Vagina (tissue), 2 donors: ENCODE measurements at places on chromosomes 11 and 22.

- no peak for DNase-seq
These were observed 132.3 kb upstream of the PARVA start for GRCh38 chr11:12245091-12245490.

GRCh38 chr11:70755410-70756158 is 357.3 kb downstream of the CTTN start:
- no peak for DNase-seq

DNA sequence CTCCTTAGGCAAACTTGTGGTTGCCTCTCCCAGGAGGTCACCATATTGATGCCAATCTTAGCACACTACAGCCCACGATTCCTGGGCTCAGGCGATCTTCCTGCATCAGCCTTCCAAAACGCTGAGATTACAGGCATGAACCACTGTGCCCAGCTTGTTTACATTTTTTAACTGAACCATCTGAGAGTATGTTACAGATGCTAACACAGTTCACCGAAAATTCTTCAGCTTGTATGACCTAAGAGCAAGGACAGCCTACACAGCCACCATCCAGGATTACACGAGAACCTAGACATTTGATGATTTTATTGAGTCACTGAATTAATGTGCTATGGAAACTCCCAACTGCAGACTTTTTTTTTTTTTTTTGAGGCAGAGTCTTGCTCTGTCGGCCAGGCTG is 5.8 kb upstream of the LGALS1 start:
- DNase-seq: no peak

DNA sequence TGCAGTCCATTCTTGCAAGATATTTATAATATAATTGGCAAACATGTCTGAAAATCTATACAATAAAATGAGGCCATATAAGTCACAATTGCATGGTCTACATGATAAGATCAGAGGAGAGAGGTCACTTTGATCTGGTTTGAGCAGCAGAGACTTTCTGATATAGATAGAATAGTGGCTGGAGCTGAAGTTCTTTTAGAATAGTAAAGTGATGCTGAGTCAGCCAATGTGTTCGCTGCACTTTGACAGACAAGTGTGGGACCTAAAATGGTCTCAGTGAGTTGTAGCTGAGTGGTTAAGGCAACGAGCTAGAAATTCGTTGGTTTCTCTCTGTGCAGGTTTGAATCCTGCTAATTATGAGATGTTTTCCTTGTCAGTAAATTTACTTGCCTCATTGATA is 257.0 kb upstream of the C11orf87 start:
- no peak for DNase-seq

GRCh38 chr11:122632181-122632824 is 23.2 kb upstream of the UBASH3B start:
- DNase-seq: no peak

DNA sequence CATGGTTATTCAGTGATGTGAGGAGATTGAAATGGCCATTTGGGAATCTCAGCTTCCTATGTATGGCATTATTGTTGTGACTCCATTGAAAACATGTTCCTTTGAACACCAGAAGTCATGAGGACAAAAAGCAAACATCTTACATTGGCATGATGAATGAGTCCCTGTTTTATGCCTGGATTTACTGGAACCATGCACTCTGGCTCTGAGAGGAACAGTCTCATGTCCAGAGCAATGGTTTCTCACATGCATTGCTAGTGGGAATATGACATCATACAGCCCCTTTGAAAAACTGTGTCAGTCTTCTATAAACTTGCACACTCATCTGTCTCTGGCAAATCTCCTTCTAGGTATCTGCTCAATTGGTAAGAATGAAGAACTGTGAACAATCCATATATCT is 3.4 kb upstream of the KDM4F start:
- DNase-seq: no peak

- DNase-seq: no peak
These were observed 15.9 kb upstream of the DGCR8 start for GRCh38 chr22:20064140-20064480.

DNA sequence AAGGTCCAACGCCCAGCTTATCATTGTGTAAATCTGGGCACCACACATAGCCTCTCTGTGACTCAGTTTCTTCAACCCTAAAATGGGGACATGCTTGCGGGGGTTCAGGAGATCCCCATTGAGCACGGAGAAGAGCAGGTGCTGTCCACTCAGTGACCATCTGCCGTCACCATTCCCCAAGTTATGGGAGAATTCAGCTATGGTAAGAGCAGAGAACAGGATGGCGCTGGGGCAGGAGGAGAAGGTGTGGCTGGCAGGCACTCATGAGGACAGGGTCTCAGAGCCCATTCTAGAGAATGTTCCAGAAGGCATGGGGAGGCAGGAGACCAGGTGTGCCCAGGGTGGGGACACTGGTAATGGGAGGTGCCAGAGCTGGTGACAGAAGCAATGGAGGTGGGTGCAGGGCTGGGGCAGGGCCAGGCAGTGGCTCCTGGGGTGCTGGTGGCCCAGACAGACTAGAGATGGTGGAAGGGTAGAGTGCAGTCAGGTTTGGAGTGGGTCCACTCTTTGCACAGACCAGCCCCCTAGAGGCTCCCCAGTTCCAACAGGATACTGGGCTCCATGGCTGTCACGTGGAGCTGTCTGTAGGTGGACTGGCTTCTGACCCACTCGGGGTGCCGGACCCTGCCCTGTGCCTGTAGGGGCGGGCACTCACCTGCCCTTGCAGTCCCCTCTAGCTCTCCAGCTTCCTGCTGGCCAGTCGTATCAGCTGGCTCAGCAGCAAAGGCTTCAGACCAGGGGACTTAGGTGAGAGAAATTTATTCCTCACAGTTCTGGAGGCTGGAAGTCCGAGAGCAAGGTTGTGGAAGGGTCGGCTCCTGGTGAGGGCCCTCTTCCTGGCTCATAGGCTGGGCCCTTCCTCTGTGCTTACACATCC is 84.7 kb downstream of the CDKN1C start:
- no peak for DNase-seq

GRCh38 chr11:97739932-97740800 is 1280.6 kb upstream of the CNTN5 start:
- DNase-seq: no peak

- no peak for DNase-seq
These were observed 724.8 kb upstream of the LUZP2 start for GRCh38 chr11:23772081-23772480.

- DNase-seq: no peak
These were observed 17.2 kb upstream of the TSKU start for GRCh38 chr11:76765863-76766350.

DNA sequence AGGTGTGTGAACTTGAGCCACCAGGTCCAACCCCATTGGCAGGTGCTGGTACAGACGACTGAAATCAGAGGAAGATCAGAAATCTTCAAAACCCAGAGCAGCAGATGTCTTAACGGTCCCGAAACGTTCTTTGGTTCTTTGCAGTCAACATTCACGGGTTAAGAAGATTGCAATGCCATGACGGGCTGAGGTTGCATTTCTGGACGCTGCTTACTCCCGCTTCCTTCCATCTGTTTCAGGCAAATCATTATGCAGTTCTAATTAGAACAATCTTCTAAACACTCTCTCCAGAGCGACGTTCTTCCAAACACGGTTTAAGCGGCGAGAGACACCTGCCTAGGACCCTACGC is 492 bp upstream of the LUZP2 start:
- no peak for DNase-seq

- no peak for DNase-seq
These were observed 27.6 kb downstream of the DKK3 start for GRCh38 chr11:11980841-11981308.

DNA sequence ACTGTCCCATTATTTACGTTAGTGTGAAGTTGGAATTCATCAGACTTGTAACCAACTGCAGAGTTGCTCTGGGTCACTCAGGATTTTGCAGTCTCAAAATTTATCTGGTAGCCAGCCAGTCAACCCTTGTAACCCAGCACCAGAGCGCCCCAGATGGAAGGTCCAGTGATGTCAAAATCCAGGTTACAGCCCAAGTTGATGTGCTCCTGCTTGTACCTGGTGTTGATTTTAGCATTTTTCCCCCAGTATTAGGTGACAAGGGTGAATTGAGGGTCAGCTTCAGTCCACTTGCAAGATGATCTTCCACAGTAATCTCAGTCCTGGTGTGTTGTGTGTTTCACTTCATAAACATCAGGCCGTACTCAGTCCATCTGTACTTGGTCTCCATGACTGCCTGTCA is 7.5 kb downstream of the TIMM10B start:
- no peak for DNase-seq

- DNase-seq: no peak
These were observed 18.7 kb upstream of the JHY start for GRCh38 chr11:122863704-122864326.

GRCh38 chr11:60970890-60971289 is 590 bp upstream of the CD6 start:
- DNase-seq: no peak

- no peak for DNase-seq
These were observed 9.2 kb upstream of the PARVG start for GRCh38 chr22:44171561-44171960.

GRCh38 chr11:69416762-69417698 is 64.4 kb upstream of the LINC01488 start:
- no peak for DNase-seq

GRCh38 chr11:85740481-85741400 is 54.7 kb upstream of the CCDC89 start:
- no peak for DNase-seq

DNA sequence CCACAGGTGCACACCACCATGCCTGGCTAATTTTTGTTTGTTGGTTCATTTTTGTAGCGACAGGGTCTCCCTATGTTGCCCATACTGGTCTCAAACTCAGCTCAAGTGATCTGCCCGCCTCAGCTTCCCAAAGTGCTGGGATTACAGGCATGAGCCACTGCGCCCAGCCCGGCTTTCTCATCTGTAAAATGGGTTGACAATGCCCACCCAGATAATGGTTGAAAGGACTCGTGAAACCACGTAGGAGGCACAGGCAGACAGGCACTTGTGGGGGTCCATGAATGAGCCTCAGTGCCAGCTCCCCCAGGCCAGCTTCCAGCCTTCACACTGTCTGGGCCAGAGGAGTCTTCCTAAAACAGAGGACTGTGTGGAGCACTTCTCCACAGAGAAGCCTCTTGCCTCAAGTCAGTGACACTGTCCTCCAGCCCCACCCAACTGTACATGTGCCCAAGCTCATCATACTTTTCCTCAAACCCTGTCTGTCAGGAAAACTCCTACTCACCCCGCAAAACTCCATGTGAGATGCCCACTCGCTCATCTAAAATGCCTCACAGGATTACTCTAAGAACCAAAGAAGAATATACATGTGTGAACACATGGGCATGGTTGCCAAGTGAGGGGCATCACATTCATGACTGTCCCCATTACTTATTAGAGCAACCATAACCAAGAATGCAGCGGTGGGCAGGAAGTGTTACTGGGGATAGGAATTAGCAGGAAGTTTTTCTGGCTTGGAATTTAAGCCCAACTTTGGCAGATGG is 32.1 kb upstream of the WNT7B start:
- DNase-seq: no peak

DNA sequence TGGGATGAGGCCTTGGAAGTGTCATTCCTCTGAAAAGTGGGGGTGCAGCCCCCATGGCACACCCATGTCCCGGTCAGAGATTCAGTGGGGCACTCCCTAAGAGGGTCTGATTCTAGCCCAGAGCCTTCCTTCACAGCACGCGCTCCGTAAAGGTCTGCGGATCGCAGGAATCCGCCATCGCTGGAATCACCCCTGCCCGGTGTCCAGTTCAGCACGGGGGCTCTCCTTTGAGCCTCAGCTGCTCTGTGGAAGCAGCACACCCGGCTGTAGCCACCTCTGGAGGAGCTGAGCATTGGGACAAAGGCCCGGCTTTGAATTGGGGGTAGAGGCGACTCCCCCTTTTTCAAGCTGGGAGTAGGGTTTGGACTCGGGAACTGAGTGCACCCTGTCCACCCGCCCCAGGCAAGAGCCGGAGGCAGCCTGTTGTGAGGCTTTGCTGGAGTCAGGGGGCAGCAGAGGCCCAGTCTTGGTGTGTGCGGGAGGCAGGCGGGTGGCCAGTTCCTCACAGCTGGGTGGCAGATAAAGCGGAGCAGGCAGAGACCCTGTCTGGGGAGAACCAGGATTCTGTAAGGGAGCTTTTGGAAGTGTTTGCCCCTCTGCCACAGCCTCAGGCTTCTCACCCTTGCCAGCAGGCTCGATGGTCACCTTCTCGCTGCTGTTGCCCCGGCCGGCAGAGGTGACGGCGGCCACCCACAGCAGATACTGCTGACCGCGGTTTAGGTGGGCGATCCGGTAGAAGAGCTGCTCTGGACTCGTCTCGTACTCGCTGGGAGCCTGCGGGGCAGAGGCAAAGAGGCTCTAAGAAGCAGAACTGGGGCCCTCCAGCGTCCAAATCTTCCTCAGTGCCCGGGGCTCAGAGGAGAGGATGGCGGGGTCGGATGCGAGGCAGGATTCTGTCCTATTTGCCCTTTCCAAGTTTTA is 115.9 kb downstream of the CEP164 start:
- no peak for DNase-seq
